ENCODE measurements at places on chromosomes 4 and X.

GRCh38 chr4:81164623-81165416 is 50.2 kb downstream of the PRKG2 start:
- no peak for DNase-seq

GRCh38 chrX:30930679-30931078 is 41.6 kb upstream of the TAB3 start:
- no peak for DNase-seq

GRCh38 chrX:69362856-69363255 is 141.3 kb upstream of the NALF2 start:
- DNase-seq = no peak

- no peak for DNase-seq
Observed at GRCh38 chrX:21885568-21885967, 29.8 kb downstream of the YY2 start.

GRCh38 chr4:96593422-96593821 is 753.5 kb downstream of the PDHA2 start:
- no peak for DNase-seq

DNA sequence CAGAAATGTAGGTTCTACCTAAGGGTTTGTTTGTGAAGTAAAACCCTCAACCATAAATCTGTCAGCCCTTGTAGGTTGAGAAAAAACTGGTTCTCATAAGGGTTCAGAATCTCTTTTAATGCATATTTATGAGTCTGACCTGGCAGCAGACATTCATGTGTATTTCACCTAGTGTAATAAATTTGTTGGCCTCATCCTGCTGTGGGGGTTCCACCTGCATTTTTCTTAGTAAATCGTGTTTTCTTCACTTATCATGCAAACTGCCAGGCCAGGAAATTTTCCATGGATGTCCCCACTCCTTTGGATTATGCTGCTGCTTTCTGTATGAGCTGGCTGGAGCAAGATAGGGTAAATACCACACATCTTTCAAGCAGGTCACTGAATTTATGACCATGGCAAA is 42.4 kb downstream of the KLHL13 start:
- no peak for DNase-seq

DNA sequence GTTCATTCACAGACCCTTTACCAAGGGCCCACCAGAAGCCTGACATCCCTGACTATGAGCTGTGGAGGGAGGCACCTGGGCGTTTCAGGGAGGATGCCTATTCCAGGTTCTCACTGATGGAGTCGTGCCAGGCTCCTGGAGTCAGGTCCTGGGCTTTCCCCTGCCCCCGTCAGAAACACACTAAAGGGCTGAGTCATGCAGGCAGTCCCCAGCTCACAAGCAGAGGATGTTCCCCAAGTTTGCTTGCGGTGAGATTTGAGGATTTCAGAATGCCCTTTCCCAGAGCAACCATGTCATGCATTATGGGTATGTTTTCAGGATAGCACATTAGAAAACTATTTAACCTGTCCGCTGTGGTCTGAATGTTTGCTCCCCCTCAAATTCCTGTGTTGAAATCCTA is 45.2 kb downstream of the FHDC1 start:
- no peak for DNase-seq

DNA sequence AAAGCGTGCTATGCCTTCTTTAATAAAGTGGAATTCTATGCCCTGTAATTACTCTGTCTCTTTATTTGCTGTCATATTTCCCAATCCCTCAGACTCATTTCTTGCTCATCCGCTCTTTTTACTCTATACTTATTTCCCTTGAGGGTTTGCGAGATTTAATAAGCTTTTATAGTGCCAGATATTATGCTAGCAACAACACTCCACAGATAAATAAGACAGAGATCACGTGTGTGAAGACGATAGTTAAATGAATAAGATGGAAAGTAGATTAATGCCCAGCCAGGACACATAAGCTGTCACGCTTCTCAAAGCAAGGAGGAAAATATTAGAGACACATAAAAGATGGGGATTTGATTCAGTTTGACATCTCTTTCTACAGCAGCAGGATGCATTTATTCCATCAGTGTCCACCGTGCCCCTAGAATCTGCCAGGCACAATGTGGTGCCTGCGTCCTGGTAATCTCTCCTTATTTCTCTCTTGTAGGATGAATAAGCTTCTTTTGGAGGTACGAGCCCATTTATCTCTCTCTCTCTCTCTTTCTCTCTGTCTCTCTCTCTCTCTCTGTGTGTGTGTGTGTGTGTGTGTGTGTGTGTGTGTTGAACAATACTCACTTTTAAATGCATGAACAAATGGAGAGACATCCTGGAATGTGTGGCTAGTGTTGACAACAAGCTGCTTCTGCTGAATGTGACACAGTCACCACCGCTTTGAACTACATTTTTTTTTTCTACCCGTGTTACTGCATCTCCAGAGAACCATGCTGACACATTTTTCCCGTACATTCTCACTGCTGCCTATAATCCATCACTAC is 48.2 kb downstream of the TMEM156 start:
- no peak for DNase-seq

DNA sequence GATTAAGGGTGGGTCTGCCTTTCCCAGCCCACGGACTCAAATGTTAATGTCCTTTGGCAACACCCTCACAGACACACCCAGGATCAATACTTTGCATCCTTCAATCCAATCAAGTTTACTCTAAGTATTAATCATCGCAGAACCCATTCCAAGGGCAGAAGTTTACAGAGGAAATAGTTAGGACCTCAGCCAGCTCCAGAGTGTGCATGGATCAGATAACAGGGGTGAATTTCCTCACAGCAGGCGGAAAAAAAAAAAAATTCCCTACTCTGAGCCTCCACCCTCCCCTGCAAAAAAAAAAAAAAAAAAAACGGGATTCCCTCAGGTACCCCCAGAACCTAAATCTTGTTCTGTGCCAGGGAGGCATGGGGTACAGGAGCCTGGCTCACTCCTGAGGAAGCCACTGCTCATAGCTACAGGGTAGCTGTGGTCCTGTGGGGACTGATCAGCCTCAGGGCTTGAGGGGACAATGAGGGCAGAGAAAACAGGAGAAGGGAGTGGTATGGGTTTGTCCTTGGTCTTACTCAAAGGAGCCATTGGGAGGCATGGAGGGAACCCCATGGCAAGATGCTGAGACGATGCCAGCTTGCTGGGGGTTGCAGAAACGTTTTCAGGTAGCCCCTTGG is 113.0 kb downstream of the DHRSX start:
- DNase-seq = no peak

DNA sequence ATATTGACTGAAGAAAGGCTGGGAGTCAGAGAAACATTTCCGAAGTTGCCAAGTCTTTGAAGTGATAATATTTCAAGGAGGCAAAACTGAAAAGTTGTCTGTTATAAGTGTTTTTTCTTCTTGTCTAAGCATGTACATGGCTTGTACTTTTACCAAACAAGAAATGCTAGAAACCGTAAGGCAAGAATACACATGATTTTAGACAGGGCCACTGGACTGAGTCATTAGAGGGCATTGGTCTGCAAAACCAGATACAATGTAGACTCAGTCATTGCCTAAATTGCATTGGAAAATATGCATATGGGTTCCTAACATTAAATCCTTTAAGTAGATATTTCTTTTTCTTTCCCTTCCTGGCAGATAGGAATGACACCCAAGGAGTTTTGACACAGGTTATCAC is 284.9 kb upstream of the PUDP start:
- no peak for DNase-seq

DNA sequence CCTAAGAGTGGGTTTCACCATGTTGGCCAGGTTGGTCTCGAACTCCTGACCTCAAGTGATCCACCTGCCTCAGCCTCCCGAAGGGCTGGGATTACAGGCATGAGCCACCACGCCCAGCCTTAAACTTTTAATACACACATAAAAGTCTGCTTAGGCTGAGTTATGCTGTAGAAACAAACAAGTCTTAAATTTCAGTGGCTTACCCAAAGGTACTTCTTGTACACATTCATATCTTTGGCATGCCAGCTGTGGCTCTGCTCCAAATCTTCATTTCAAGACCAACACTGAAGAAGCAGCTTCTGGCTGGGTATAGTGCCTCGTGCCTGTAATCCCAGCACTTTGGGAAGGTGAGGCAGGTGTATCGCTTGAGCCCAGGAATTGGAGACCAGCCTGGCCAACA is 80.3 kb downstream of the PPEF2 start:
- DNase-seq = no peak

GRCh38 chr4:57550198-57550597 is 440.0 kb upstream of the IGFBP7 start:
- no peak for DNase-seq

DNA sequence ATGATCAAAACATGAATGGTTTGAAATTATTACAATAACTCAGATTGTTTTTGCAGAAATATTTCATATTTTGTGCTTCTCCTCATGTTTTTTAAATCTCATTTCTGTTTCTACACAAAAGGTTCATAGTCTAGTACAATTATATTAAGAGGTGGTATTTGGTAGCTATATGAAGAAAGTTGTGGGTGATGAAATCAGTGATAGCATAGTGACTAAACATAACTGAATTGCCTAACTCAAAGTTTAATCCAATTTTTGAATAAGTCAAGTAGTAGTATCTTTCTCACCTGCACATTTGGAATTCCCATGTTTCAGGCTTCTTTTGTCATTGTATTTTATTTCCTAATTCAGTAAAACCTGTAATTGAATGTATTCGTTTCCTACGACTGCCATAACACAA is 648.7 kb downstream of the GRID2 start:
- no peak for DNase-seq

GRCh38 chr4:152727784-152728183 is 48.0 kb upstream of the TMEM154 start:
- DNase-seq = no peak

DNA sequence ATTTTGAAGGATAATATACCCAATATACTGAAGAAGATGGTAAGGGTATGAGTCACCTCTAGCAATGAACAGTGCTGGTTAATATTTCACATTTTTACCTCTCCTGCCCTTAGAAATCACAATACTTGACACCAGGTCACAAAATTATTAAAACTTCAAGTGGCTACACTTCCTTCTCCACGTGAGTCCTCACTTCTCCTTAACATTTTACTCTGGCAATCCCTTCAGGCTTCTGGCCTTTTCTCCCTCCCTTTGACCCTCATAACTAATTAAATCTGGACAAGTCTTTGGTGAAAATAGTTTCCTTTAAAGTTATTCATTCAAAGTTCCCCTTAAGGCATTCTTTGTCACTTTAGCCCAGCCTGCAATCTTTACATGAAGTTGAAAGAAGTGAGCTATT is 190.4 kb downstream of the UNC5C start:
- no peak for DNase-seq

GRCh38 chr4:112889619-112890527 is 159.6 kb upstream of the ANK2 start:
- no peak for DNase-seq

GRCh38 chr4:13413729-13414437 is 70.3 kb downstream of the RAB28 start:
- peak; percentile 22 for DNase-seq

DNA sequence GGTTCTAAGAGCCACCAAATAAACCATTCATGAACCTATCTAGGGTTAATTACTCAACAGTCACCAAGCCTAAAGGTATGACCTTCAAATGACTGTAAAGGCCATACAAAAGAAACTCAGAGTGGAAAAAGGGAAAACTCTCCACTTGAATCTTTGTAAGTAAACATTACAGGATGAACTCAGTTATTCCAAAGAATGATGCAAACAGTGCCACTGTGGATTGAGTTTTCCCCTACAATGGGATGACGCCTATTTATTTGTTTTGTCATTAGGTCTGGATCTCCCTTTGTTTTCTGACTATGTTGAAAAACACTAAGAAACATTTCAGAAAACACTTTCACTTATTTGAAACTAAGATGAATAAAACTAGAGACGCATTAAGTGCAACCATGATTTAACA is 12.7 kb downstream of the NUDT6 start:
- DNase-seq = no peak

DNA sequence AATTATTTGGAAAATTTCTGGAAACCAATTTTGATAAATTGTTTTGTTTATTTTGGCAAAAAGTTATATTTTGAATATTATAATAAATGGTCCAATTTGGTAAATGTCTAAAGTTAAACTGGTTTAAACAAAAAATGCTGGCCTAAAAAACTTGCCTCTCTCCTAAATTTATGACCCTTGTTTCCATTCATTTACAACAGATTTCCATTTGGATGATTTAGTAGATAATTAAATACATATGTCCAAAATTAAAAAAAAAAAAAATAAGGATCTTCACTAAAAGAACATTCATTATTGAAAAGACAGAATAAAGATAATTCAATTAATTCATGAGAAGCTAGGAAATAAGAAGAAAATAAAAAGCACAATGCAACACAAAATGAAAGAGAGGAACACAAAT is 449.5 kb downstream of the SPRY1 start:
- DNase-seq = no peak

- peak; percentile 56 for DNase-seq
Observed at GRCh38 chr4:37989398-37990260, 29.4 kb downstream of the PTTG2 start.

DNA sequence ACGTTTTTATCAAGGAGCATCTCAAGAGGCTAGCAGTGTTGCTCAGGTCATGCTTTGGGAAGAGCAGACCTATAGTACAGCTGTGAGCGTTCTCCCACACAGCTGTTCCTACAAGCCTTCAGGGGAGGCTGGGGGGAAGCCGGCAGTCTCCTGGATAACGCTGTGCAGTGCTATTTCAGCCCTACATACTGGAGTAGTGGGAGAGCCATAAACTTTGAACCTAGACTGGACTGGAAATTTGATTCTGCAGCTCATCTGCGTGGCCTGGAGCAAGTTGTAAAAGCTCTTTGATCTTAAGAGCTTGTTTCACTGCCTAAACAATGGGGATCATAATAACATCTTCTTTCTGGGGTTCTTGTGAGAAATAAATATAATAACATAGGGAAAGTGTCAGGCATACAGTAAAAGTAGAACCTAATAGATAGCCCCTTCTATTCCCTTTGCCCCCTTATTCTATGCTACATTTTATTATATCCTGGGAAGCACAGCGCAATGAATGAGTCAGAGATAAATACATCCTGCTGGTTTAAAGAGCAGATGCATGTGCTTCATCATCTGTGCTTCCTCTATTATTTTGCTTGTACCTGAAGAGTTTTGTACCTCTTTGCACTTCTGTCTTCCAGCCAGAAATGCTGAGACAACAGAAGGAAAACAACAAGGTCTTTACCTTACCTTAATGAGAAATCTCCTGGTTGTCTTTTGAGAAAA is 14.7 kb upstream of the AMBN start:
- no peak for DNase-seq

- no peak for DNase-seq
Observed at GRCh38 chrX:150347471-150347870, 15.6 kb upstream of the MAMLD1 start.

GRCh38 chr4:184261246-184261645 is 43.6 kb upstream of the ENPP6 start:
- no peak for DNase-seq

DNA sequence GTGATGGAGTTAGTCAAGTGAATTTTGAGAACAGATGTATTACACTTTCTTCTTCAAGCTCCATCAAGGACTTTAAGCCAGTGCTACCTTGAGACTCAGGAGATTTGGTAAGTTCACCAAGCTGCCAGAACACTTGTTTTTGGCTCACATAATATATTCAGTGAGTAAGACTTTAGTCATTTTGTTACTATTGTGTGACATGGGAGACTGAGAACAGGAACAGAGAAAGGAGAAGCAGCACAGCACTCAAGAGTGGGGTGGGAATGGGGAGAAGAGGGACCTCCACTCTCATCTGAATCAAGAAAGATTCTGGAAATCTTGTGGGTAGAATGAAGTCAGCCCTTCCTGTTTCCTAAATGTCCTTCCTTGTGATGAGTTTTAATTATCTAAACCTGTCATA is 87.3 kb upstream of the TET2 start:
- peak; percentile 69 for DNase-seq

- no peak for DNase-seq
Observed at GRCh38 chr4:5921101-5921980, 28.5 kb upstream of the CRMP1 start.
